NCI-H1092 (cell line): ENCODE measurements at places on chromosomes 6 and 20.

GRCh38 chr6:26249707-26249956, 115.4 kb upstream of the BTN3A2 start:
- DNase-seq, result no peak

- no peak for DNase-seq
Observed at GRCh38 chr20:13913572-13913971, 76.8 kb downstream of the SEL1L2 start.

DNA sequence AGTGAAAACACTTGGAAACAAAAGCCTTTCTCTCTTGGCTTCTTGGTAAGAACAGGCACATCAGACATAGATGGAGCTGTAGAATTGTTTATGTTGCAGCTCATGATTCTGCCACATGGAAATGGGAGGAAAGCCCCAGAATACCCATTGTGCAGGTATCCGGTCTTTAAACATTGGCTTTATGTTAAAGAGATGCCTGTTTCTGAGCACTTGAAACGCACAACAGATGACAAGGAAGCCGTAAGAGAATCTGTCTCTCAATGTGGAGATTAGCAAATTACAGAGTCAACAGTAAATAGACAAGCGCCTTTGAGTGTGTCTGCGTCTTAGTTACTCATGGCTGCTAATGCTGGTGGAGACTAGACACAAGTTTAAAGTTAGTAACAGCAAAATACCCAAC, 10.5 kb downstream of the TNFAIP3 start:
- no peak for DNase-seq

DNA sequence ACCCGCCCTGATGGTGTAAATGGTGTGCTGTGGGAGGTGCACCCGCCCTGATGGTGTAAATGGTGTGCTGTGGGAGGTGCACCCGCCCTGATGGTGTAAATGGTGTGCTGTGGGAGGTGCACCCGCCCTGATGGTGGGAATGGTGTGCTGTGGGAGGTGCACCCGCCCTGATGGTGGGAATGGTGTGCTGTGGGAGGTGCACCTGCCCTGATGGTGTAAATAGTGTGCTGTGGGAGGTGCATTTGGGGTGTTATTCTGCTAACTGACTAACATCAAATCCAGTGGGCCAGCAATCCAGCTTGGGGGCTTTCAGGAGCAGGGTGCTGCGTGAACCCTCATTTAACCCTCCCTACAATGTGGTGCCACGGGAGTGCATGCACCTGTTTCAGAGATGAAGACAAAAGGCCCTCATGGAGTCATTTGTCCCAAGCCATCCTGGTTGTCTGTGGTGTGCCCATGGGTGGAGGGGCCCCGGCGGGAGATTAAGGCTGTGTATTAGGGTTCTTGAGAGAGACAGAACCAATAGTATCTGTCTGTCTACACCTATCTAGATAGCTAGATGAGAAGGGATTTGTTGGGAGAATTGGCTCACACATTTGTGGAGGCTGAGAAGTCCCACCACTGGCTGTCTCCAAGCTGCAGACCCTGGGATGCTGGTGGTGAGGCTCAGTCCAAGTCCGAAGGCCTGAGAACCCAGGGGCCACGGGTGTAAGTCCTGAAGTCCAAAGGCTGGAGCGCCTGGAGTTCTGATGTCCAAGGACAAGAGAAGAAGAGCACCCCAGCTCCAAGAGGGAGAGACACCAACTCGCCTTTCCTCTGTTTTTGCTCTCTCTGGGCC, 39.2 kb downstream of the TMEM242 start:
- no peak for DNase-seq

DNA sequence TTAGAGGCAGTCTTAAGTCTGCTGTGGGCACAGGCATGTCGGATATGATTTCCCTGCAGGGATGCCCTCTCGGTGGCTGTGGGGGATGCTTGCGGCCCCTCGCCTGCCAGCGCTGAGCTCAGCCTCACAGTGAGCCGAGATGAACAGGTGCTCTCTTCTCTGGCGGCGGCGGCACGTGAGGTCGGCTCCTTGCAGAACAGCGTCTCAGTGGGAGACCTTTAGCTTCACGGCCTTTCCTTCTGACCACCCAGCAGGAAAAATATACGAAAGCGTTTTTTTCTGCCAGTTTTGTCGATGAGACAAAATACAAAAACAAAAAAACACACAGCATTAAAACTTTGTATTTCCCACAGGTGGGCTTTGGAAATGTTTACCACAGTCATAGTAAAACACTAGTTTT, 23.6 kb downstream of the FOXA2 start:
- no peak for DNase-seq

GRCh38 chr6:69279805-69280204, 517.0 kb downstream of the LMBRD1 start:
- DNase-seq, result no peak

- no peak for DNase-seq
Observed at GRCh38 chr6:34525431-34526175, 30.5 kb downstream of the SPDEF start.

GRCh38 chr6:149089510-149089909, 228.0 kb upstream of the TAB2 start:
- no peak for DNase-seq

- no peak for DNase-seq
Observed at GRCh38 chr6:44264154-44265006, 971 bp downstream of the NFKBIE start.

GRCh38 chr20:42646250-42646649, 543.5 kb downstream of the PTPRT start:
- no peak for DNase-seq

DNA sequence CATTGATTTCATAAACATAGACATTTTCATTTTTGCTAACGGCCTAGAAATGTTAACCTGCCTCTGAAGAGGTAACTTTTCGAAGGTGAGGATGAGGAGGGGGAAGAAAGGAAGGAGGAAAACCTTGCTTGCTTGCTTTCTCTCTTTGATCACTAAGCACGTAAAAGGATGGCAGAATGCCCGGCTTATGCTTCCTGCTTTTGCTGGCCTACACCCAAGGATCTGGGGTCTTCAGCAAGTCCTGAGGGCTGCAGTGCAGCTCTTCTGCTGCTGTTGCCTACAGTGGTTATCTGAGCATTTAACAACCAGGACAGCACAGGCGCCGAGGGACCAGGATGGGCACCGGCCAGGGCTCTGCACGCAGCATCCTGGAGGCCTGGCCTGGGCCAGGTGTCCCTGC, 150.8 kb upstream of the TAB2 start:
- peak; percentile 88 for DNase-seq

DNA sequence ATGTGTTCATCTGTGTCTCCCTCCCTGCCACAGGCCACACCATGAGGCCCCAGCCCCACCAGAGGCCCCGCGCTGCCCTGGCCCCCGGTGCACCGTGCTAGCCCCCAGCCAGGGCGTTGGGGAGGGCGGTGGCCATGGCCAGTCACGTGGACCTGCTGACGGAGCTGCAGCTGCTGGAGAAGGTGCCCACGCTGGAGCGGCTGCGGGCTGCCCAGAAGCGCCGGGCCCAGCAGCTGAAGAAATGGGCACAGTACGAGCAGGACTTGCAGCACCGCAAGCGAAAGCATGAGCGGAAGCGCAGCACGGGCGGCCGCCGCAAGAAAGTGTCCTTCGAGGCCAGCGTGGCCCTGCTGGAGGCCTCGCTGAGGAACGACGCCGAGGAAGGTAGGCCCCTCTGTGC, 30.3 kb downstream of the PPP1R16B start:
- DNase-seq, result no peak

- no peak for DNase-seq
Observed at GRCh38 chr6:152229330-152229729, 407.8 kb downstream of the SYNE1 start.

DNA sequence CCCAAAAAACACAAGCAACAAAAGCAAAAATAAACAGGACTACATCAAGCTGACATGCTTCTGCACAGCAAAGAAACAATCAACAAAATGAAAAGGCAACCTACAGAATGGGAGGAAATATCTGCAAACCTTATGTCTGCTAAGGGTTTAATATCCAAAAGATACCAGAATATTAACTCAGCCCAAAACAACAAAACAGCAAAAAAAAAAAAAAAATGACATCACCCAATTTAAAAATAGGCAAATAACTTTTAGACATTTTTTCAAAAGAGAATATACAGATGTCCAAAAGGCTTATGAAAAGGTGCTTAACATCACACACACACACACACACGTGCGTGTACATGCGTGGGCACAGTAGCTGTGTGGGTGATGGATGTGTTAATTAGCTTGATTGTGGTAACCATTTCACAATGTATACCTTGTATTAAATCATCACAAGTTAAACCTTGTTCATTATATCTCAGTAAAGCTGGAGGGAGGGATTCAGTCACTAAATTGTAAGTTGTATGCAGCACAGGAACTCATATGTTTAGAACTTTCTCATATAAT, 52.4 kb downstream of the QKI start:
- no peak for DNase-seq

DNA sequence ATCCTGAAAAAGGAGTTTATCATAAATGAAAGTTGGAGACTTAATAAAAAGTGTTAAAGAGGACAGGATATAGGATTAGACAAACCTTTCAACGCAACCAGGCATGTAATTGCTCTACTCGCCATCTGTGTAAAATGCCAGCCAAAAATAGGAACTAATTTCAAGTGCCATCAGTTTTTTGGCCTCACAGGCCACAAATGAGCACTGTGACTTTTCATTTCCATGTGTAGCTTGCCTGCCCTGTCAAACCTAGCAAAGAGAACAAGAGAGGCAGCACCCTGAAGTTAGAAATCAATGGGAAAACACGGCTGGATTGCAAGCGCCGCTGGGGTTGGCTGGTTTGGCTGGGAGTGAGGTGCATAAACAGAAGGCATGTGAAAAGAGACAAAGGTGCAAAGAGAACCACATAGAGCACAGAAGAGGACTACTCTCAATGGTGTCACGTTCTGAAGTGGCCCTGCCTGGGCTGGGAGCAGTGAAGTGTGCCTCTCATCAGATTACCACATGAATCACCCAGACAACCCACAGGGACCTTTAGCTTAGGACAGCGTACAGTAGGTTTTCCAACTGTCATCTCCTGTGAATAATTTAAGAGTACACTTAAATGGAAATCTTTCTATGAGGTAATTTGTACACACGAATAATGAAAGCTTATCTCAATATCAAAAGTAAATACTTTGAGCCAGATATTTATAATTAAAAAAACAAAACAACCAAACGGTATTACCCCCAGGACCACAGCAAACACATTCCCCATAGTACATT, 78.0 kb upstream of the NHSL1 start:
- DNase-seq, result peak; percentile 90

- DNase-seq, result no peak
Observed at GRCh38 chr6:52253494-52253893, 9.2 kb upstream of the IL17F start.

- no peak for DNase-seq
Observed at GRCh38 chr6:159261995-159262394, 92.8 kb downstream of the FNDC1 start.

DNA sequence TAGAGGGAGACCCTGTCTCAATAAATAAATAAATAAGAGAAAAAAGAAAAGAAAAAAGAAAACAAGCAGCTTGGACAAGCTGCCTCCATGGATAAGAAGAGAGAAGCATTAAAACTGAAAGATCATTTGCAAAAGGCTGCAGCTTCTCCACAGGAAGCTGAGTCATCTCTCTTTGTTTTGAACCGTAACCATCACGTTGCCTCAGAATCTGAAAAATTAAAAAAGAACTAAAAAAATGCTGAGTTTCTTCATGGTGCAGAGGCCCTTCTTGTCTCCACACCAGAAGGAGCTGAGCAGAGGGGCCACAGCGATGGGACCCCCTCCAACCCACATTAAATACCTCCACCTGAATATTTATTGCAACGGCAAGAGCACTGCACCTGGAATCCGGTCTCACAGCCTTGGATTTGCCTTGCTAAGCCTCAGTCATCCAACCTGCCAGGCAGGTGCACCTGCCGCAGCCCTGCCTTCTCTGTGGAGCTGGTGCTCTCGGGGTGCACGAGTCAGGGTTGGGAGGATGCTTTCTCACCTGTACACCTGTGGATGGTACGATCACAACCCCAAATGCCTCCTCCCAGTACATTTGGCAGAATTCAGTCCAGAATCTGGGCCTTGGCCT, 28.1 kb downstream of the TOX2 start:
- no peak for DNase-seq

GRCh38 chr6:33886673-33887144, 82.9 kb upstream of the MLN start:
- DNase-seq, result no peak

- DNase-seq, result no peak
Observed at GRCh38 chr6:14361297-14361696, 243.7 kb downstream of the CD83 start.
